ENCODE measurements at places on chromosomes 2 and 18.

GRCh38 chr2:112582314-112582746 lies 2.1 kb upstream of the CHCHD5 start:
- DNase-seq: peak; percentile 38

- DNase-seq: no peak
Observed at GRCh38 chr2:105748566-105748965, 3.9 kb downstream of the NCK2 start.

- no peak for DNase-seq
Observed at GRCh38 chr2:53859206-53860181, at the start of gene GPR75. Gene GPR75, minus strand, starts transcription at chr2:53859967. Its CDS starts 5,211 bp downstream, at chr2:53854756.

- peak; percentile 96 for DNase-seq
Observed at GRCh38 chr2:172084645-172085459, 455 bp upstream of the DLX1 start.

GRCh38 chr2:70201831-70202230 lies 11.0 kb upstream of the C2orf42 start:
- no peak for DNase-seq

- no peak for DNase-seq
Observed at GRCh38 chr18:58590839-58591238, 38.1 kb downstream of the ALPK2 start.

- DNase-seq: no peak
Observed at GRCh38 chr2:67984600-67984999, 78.2 kb downstream of the C1D start.

GRCh38 chr18:3595369-3596273 lies 145.6 kb downstream of the TGIF1 start:
- peak; percentile 82 for DNase-seq

- no peak for DNase-seq
Observed at GRCh38 chr18:55003695-55004094, 44.4 kb upstream of the CCDC68 start.

GRCh38 chr2:11697103-11697871 lies 27.3 kb upstream of the NTSR2 start:
- DNase-seq: no peak

GRCh38 chr2:33264766-33265165 lies 211.7 kb upstream of the RASGRP3 start:
- DNase-seq: no peak

DNA sequence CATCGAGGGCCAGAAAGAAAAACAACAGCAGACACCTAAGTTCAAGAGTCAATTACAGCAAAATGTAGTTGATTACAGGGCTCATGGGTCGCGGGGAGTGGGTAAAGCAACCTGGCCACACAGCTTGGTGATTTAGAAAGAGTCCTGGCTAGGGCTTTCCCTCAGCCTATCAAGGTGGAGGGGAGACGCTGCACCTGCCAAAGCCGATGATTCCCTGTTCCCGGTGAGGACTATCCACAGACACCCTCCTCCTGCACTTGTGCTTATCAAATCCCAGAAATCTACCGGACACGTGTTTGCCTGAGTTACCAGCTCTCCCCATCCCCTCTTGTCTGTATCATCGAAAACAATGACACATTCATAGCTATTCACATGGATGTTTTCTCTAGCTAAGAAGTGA lies 7.0 kb upstream of the SOX11 start:
- DNase-seq: no peak

- DNase-seq: no peak
Observed at GRCh38 chr18:9082711-9083510, 19.6 kb upstream of the NDUFV2 start.

- DNase-seq: no peak
Observed at GRCh38 chr2:22442051-22442450, 942.9 kb upstream of the KLHL29 start.

DNA sequence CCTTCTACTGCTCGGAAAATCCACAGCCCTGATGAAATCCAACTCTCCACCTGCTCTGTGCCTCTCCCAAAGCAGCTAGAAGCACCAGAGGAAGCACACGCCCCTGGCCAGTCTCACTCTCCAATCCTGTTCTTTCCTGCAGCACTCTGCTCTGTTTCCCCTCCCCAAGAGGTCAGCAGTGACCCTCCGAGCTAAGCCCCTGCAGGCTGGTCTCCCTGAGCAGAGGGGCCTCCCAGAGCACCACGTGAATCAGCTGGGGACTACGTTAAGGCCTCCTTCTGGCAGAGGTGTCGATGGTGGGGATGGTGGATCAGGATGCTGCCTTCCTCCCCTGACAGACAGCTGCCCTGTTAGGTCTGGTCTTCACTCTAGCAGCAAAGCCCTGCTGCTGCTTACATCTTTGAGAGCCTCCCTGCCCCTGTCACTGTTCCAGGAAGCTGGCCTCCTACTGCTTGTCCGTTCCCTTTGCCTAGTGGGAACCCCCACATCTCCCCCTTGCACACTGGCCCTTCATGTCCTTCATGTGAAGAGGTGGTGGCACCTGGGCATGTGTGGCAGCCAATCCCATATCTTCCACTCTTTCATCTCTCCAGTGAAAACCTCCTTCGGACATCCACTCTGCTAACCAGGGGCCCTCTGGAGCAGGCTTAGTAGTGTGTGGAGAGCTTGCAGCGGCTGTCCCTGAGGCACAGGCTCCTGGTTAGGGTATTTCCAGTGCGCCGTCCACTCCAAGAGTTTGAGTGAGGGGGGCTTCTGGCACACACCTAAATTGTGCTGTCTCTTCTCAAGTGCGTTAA lies 307.5 kb upstream of the HS6ST1 start:
- no peak for DNase-seq

DNA sequence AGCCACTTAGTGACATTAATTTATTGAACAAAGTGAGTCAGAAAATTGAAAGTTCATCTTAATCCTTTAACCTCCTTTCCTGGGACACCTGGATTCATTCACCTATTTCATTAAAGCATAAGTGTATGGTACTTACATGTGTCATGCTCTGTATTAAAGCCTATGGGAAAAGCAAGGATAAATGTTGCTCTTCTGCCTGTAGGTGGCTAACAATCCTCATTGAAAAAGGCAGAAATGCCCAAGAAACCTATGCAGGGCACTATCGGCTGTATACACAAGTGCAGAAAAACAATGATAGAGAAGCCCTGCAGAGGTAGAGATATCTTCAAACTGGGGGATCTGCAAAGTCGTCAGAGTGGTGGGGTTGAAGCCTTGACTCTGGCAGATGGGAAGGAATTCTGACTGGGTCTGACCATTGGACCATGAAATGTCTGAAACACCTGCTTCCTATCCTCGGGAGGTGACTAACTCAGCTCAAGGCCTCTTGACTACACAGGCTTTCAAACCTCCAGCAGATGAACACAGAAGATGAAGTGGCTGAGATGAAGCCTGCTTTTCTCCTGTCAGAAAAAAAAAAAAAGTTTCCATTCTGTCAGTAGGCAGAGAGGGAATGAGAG lies 83.1 kb downstream of the DCC start:
- DNase-seq: peak; percentile 22

- DNase-seq: no peak
Observed at GRCh38 chr18:3875961-3876360, 426.0 kb downstream of the TGIF1 start.

DNA sequence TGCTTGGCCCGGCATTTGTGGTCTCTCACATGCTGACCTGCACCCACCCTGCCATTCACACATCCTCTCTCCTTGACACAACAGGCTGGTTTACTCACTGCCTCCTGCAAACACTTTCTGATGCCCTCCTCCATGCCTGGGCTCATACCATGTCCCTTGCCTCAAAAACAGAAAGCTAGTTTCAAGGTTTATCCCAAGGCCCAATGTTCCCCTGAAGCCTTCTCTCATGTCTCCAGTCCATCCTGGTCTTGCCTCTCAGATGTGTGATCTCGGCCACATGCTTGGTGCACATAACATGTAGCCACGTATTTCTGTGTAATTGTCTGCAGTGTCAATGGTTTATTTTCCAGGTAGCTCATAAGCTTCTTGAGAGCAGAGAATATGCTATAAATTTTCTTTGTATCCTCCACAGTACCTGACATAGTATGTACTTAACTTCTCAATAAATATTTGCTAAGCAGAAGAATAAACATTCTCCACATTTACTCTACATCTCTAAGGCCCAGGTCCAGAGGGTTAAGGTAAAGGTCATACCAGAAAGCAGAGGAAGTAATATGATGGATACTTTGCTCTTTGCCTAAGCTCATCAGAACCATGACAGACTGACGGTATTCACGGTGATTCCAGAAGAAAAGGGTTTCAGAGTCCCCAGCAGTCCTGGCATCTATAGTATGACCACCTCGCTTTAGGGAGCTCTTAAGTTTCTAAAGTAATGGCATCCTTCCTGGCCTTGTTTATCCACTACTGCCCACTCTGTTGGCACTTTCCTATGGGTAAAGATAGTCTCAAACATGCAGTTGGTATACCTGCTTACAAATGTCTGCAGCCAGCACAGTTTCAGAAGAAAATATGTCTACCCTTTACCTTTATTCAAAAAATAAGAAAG lies 163.4 kb upstream of the ZFP36L2 start:
- no peak for DNase-seq

DNA sequence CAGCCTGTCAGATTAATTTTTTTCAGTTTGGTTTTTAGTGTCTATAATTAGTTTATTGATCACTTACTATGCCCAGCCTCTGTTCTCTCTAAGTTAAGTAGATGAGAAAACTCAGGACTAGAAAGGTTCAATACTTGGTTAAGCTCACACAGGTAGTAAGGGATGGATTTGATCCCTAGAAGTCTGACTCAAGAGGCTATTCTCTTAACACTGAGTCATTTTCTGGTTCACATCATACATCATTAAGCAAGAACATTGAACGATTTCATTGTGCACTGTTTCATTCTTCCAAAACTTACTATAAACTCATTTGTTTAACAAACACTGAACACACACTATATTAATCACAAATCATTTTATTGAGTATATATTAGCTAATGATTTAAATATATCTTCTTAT lies 54.1 kb upstream of the SLC38A11 start:
- no peak for DNase-seq

- no peak for DNase-seq
Observed at GRCh38 chr2:178530625-178531142, 50.4 kb downstream of the PLEKHA3 start.

DNA sequence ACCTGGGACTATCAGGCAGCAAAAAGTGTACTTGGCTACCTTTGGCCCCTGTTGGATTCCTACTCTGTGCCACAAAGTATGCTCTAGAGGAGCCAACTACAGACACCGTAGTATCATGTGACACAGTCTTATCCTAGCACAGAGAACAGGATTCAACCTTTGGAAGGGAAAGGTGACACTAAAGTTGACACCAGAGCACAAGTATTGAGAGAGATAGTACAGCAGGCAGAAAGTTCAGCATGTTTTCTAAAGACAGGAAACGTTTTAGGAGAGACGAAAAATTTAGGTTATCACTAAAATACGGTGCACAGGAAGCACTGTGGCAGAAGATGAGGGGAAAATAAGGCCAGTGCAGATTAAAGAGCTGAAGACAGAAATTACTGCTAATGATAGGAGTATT lies 18.6 kb downstream of the SMAD2 start:
- no peak for DNase-seq

DNA sequence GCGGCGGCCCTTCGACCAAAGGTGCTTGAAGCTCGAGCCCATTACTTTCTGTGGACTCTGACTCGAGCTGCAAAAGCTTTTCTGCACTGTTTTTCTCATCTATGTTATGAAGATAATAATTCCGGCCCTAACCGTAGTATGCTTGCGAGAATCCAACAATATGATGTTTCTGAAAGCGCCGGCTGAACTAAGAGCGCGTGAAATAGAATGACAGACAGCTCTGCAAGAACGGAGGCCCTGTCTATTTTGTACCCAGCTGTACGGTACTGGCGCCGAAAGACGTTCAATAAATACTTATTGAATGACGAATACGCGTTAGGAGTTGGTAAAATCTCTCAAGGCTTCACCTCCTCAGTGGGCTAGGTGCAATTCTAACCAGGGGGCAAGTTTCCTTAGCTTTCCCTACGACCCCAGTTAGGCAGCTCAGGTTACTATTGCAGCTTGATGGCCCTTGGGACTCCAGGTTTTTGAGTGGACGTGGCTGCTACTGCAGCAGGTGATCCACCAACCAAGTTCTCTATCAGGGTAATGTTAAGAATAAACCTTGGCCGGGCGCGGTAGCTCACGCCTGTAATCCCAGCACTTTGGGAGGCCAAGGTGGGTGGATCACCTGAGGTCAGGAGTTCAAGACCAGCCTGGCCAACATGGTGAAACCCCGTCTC lies 570 bp downstream of the SCRN3 start:
- DNase-seq: peak; percentile 22

- no peak for DNase-seq
Observed at GRCh38 chr2:170420961-170421687, 243.2 kb downstream of the MYO3B start.

GRCh38 chr18:7221424-7222155 lies 9.3 kb upstream of the LRRC30 start:
- DNase-seq: peak; percentile 52

GRCh38 chr2:46179037-46179621 lies 118.1 kb upstream of the EPAS1 start:
- no peak for DNase-seq

- DNase-seq: peak; percentile 64
Observed at GRCh38 chr2:106997204-106997603, 111.2 kb upstream of the ST6GAL2 start.

DNA sequence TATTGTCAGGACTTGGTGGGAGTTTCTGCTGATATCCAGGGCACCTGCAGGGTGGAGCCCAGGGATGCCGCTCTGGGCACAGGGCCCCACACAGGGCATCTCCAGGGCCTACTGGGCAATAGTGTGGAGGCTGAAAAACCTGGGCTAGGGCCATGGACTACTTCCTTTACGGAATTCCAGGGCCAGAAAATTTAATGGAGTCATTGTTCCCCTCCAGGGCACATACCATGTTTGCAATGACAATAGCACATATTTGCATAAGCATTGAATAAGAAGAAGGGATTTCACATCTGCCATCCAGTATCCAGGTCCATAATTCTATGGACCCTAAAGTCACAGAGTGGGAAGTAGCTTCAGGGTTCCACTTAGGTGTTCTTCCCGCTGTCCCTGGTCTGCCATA lies 103.8 kb upstream of the TPO start:
- no peak for DNase-seq

GRCh38 chr2:113273027-113273551 lies 5.6 kb downstream of the PAX8 start:
- no peak for DNase-seq

GRCh38 chr2:12429779-12430406 lies 286.8 kb upstream of the TRIB2 start:
- no peak for DNase-seq

GRCh38 chr2:130892793-130893785 lies 56.4 kb downstream of the ARHGEF4 start:
- DNase-seq: no peak

GRCh38 chr2:100895402-100895801 lies 75.5 kb downstream of the NPAS2 start:
- peak; percentile 62 for DNase-seq
